ENCODE measurements at places on chromosomes 5 and 9.

DNA sequence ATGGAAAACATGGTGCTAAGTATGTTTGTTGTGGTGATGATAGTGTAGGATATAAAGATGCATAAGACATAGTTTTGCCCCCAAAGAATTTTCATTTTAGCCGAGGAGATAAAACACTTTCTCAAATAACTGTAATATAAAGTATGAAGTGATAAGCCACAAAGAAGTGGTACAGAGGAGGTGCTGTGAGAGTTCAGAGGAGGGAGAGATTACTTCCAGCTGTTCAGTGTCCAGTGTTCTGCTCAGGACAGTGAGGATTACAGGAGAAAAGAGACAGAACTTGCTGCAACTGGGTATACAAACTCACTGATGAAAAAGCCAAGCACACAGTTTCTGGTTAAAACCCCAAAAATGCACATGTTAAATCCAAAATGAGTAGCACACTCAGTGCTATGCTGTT, 309.3 kb downstream of the KIAA0825 start:
- no peak for DNase-seq

- DNase-seq = no peak
Observed at GRCh38 chr5:171762903-171763302, 22.7 kb upstream of the SMIM23 start.

DNA sequence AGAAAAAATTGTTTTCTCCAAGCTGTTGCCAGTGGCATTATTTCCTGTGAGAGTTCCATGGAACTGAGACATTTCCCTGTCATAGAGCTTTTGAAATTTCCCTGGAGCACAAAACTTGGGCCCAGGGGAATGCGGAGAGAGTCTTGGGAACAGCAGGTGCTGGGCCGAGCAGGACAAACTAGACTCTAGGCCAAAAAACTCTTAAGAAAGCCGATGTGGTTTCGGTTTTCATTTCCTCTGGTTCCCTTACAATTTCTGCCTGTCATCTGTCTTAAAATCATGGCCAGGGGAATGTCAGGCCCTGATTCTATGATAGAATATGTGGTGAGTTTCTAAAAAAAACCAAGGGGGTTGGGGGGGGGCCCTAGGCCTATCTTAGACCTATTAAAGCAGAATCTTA, 4.6 kb downstream of the SLC35A4 start:
- no peak for DNase-seq

DNA sequence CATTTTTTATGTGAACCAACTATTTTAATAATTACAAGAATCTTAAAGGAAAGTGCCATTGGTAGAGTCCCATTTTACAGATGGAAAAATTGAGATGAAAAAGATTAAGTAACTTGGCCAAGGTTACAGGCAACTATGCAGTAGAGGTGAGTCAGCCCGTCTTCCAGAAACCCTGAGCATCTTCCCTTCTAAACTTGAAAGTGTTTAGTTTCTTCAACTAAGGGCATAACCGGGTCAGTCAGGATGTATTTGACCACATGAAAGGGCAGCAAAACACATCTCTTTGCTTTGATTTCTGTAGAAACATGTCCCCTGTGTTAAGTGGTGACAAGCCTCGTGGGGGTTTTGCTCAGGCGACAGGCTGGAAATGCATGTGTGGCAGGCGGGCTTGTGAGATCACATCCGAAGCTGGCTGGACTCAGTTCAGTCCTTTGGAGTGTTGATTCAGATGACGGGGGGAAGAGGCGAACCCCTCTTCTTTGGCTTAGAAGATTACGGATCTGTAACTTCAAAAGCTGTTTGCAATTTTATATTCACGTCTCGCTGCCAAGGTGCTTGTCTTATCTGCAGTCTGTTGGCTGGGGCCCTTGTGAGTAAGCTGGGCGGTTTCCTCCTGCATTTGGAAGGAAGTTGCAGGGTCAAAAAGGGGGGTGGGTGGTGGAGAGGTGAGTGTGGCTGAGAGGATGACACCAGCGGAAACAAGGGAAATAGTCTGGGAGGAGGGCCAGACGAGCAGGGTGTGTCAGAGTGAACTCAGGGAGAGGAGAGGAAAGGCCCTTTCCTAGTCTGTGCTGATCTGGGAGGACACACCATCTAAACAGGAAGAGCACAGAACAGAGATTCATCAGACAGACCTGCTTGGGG, 78.9 kb upstream of the RPS23 start:
- peak; percentile 33 for DNase-seq

DNA sequence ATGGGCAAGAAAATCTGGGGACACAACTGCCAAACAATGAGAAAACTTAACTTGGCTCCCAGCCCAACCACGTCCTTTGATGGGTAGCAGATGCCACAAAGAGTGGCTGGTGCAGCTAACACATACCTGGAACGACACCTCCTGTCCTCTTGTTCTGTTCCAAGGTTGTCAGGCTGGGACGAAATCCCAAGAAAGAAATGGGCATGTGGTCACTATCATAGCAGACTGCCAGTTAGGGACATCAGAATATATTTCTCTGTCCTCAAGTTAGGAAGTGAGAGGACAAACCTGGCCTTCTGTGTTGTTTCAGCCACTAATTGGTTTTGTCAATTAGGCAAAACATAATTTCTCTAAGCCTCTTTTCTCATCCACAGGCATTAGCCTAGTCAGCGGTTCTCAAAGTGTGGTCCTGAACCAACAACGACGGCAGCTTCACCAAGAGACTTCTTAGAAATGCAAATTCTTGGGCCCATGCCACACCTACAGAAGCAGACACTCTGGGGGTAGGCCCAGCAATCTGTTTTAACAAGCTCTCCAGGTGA, 63.4 kb downstream of the RAPGEF1 start:
- DNase-seq = no peak

DNA sequence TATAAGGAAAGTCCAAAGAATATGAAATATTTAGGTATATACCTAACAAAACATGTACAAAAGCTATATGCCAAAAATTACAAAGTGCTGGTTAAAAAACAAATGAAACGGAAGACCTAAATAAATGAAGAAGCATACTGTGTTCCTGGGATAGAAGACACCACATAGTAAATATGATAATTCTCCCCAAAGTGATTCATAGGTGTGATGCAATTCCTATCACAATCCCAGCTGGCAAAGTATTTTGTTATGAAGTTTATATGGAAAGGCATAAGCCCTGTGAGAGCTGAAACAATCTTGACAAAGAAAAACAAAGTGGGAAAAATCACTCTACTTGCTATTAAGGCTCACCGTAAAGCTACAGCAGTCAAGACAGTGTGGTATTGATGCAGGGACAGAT, 2.6 kb upstream of the SMIM23 start:
- DNase-seq = no peak

Data from stimulated activated CD8-positive, alpha-beta memory T cell treated with anti-CD3 and anti-CD28 coated beads, Interleukin-7, amount 100 ng/mL, for 1 hour (primary cell).